ENCODE measurements at places on chromosomes 6 and 20.

DNA sequence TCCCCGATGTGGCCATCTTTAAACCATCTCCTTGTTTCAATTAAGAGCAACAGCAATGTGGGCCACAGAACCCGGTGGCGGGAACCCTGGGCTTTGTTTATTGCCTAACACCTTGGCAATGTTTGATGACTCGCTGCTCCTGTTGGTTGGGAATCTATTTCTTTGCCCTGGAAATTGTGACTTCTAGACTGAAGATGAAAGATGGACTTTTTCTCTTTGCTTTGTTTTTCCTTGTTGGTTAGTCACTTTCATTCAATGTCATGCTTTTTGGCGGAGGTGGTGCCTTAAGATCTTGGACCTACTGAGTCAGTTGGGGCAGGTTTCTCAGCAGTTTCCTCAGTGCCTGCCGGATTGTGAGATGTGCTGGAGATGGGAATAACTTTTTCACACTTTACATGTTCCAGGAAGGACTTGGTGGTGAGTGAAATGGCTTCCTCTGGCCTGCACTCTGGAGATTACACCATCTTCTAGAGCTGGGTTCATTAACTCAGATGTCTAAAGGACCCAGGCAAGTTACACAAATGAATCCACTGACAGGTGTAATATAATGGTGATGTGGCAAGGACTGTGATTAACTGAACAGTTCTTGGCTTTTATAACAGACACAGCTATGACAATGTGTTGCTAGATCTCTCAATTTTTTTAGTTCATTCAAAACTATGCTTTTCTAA is 56.3 kb downstream of the TSHZ2 start:
- DNase-seq = no peak

DNA sequence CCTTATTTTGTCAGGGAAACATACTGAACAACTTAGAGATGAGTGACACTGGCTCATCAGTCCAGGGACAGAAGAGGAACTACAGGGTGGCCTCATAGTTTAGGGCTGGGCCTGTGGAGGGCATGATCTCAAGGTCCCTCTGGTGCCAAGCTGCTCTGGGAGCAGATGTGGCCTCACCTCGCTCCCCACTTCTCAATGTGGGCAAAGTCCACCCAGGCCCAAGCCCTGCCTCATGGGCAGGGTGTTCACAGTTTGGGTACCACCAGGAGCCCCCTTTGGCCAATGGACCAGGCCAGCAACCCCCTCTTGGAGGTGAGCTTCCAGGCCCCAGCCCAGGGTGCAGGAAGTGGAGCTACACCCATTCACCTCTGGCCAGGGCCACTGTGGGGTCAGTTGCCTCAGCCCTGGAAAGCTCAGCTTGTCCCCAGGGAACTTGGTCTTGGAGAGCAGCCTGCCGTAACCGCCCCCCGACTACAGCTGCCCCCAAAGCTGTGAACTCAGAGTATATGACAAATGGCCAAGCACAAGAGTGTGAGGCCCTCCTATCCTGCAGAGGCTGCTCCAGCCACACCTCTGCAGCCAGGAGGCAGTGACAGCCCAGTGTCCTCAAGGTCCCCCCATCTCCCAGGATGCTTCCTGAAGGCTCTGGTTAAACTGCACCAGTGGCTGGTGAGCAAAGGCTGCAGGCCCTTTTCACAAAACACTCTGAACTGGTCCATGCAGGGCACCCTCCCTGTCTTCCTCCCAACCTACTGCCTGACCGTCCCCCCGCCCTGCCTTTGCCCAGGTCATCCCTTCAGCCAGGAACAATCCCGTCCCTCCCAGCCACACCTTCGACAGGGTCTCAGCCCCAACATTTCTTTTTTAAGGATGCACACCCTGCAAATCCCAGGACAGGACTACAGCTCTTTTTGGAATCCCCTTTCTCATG is 3.6 kb downstream of the ADISSP start:
- no peak for DNase-seq

DNA sequence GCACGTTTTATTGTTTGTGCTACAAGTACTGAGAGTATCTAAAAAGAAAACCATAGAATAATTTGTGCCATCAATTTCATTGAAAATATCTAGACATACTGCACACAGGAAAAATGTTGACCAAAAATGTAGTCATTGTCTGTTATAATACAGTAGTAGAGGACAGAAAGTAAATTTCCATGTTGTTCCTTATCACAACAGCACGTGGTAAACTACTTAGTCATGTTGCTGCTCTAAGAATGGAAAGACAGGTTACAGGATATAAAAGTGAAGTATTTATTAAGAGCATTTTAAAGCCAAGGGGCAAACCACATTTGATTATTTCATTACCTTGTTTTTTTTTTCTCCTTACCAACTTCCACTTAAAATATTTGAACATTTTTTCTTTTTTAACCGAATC is 89.0 kb upstream of the CEP85L start:
- DNase-seq = no peak

GRCh38 chr6:7806711-7807110 is 80.8 kb downstream of the BMP6 start:
- DNase-seq = no peak

GRCh38 chr6:143528164-143528811 is 16.8 kb upstream of the FUCA2 start:
- DNase-seq = no peak

DNA sequence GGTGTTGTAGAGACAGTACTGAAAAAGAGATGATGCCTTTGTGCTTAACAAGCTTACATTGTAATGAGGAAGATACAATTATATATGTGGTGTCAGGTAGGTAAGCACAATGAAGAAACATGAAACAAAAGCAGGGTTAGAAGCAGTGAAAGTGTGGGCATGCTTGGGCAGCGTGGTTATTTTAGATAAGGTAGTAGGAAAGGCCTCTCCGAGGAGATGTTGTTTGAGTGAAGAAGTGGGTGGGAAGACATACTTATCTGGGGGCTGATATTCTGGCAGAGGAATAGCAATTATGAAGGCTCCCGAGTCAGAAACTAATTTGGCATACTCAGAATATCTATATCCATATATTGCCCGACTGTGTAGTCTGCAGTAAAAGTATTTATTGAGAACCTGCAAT is 4.7 kb downstream of the CDKAL1 start:
- DNase-seq = no peak

DNA sequence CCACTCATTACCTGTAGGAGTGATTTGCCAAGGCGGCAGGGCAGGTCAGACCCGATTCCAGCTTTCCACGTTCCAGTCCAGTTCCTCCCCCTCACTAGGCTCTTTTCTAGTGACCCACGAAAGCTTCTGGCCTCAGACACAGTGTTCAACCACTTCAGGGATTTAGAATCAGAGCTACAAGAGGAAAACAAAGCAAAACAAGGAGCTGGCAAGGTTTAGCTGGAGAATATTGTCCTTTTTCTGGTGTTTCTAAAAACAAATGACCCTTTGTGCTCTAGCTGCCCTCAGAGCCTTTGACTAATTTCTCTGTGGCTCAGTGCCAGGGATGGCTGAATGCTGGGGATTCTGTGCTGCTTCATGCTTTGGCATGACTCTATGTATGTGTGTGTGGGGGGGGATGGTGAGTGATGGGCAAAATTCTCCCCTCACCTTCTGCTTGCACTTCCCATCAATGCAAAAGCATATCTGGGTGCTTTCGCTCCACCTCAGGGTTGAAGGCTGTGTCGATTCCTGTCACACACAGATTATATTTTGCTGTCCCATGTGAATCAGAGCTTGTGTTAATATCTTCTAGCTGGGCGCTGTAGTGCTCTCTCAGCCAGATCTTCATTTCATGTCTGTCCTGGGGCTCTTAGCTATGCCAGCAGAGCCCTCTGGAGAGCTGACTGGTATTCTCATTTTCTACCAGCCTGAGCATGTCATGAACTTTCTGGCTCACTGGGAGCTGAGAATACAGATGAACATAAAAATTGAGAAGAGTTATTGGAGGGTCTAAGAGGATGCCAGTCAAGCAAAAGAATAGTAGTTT is 19.3 kb upstream of the NEDD9 start:
- DNase-seq = no peak

DNA sequence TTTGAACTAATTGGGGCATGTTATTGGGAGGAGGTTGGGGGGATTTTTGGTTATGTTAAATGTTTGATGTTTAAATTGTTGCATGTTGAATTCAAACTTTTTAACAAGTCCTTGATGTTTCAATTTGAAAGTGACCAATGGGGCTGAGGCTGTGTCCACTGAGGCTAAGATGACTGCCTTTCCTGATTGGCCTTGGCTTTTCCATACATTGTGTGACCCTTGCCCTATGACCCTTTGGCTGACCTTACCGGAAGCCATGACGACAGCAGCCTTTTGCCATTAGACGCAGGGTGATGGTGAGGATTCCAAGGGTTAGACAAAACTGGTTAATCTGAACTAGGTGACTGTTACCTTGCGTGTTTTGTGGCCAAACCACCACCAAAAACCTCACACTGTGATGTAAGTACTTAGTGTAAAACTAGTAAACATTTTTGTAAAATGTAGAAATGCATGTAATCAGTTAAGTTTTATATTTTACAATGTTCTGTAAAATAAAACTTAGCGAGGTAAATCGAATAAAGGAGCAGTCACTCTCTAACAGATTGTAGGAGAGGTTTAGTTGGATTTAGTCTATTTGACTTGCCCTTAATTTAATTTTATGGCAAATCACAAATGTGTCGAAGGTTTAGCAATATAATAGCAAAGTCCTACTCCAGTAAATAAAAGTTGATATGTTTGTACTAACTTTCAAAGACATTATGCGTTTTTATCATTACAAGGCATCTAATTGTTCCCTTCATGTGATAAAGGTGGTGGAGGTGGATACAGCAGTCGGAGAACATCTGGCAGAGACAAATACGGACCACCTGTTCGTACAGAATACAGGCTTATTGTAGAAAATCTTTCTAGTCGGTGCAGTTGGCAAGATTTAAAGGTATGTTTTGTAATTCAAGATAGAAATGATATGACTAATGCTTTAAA is 1.6 kb downstream of the SRSF6 start:
- peak; percentile 19 for DNase-seq

DNA sequence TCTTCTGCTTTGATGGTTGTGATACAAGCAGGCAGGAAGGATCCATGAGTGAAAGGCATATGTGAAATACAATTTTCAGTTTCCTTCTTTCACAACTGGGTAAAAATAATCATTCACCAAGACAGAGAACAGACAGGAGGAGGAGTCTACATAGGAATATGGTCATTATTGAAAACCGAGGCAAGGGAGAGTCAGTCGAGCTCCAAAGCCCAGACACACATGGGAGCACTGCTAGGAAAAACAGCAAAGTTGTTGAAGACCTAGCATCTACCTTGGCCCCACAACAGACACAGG is 260.6 kb downstream of the ERMARD start:
- DNase-seq = no peak

GRCh38 chr20:35191419-35192117 is 19.7 kb downstream of the PROCR start:
- no peak for DNase-seq

GRCh38 chr6:138572167-138572875 is 73.0 kb upstream of the NHSL1 start:
- DNase-seq = no peak

DNA sequence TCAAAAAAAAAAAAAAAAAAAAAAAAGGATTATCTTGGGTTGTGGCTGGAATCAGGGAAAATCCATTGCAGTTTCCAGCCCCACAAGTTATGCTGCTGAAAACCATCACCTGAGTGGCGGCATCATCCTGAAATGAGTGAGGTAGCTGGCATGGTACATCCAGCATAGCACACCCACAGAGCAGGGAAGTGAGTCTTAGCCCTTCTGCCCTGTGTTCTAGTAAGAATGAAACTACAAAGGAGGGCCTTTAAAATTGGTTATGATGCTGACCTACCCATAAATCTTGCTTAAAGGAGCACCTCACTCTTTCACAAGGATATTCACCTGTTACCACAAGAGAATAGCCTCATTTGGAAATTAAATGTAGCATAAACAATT is 119.2 kb downstream of the NFATC2 start:
- no peak for DNase-seq

GRCh38 chr6:110201151-110201884 is 21.1 kb downstream of the CDC40 start:
- DNase-seq = no peak

GRCh38 chr20:34582911-34583310 is 24.4 kb downstream of the MAP1LC3A start:
- no peak for DNase-seq

DNA sequence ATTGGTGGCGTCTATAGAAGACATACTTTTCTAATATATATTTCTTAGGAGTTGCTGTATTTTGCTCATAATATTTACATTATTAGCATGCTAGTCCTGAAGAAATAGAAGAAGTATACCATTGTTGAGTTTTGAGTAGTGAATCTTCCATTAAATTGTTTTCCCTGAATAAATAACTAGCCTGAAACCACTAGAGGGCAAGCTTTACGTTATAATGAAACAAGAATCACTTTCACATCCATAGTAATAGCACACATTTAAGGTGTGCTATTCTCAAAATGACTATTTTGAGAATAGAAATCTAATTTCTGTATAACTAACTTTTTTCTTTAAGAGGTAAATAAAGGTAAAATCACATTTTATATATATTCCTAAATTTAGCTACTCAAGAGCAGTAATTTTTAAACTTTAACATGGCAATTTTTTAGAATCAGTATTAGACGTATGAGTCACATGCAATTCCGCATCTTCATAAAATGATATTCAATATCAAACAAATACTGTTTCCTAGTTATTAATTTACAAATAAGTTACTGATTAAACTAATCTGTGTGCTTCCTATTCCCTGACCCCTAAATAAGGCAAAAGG is 213.2 kb upstream of the MANEA start:
- no peak for DNase-seq

DNA sequence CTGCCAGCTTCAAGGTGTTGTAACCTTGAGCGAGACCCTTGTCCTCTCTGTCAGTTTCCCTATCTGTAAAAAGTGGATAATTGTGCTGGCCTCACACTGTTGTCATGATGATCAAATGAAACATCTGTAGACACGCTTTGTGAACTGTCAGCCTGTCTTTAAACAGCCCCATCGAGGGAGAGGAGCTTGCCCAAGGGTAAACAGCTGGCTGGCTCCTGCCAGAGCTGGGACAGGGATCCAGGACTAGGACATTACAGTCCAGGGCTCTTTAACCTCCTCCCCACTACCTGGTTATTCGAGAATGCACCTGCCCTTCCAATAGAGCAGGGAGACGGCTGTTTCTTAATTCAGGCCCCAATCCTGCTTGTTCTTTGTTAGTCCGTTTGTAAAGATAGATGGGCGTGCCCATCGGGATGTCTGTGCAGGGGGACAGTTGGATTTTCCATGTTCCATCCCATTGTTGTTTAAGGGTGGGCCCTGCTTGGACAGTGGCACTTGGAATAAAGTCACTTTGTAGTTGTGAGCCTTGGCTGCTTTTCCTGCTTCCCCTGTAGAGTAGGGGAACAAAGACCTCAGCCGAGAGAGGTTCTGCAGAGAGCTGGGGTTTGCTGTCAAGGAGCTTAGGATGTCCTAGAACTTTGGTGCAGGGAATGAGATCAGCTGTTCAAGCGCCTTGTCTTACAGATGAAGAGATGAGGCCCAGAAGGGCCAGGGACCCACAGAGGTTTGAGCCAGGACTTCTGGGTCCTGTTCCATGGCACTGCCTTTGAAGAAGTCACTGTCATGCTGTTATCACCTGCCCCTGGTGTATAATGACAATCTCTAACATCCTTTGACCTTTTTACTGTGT is 77.9 kb upstream of the MYL9 start:
- no peak for DNase-seq

GRCh38 chr20:56626367-56627121 is 2.6 kb upstream of the TFAP2C start:
- DNase-seq = no peak

- DNase-seq = no peak
Observed at GRCh38 chr6:5763871-5764270, 242.9 kb downstream of the NRN1 start.
